ENCODE measurements at places on chromosomes 7 and 10.

DNA sequence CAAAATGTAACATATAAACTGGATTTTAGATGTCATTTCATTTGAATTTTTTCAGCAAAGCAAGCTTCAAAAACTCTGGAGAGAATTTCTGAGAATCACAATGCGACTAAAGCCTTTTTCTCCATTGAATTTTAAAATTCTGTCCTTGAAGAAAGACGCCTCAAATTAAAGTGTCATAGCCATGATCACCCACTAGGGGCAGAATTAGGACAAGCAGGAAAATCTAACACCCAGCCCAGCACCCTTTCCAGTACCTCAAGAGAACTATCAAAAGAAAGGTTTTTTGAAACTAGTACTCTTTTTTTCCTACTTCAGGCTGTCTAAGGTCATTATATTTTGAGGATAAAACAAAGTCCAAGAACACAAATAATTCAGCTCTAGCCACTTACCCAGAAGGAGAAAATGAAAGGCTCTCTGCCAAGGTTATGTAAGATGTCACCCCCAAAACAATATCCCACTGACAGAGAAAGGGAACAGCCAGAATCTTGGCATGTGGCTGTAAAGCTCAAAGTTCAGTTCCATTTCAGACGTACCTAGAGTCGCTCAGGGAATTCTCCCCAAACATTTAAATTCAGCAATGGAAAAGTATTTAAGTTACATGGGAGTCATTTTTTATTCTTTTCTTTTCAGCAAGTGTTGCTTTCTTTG is 299.4 kb downstream of the SNX13 start:
- peak; percentile 26 for DNase-seq

GRCh38 chr7:20607216-20607615 is 8.3 kb upstream of the ABCB5 start:
- DNase-seq: no peak

- DNase-seq: no peak
Measured at GRCh38 chr10:13056456-13057077, 43.4 kb upstream of the OPTN start.

DNA sequence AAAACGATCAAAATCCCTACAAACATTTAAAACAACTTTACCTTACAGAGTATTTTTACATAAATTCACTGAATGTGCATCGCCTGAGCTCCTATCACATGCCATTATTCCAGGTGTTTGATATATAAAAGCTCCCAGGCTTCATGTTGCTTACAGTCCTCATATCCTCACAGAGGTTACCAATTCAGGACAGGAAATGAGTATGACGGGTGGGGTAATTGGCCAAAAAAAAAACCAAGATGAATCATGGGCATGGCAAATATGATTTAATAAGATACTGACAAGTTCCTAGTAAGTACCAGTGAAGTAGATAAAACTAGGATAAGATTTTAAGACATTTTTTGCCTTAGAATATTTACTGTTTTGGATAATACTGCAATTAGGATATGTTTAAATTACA is 135.8 kb downstream of the KMT2E start:
- no peak for DNase-seq

GRCh38 chr7:3028758-3029093 is 14.9 kb downstream of the CARD11 start:
- no peak for DNase-seq

DNA sequence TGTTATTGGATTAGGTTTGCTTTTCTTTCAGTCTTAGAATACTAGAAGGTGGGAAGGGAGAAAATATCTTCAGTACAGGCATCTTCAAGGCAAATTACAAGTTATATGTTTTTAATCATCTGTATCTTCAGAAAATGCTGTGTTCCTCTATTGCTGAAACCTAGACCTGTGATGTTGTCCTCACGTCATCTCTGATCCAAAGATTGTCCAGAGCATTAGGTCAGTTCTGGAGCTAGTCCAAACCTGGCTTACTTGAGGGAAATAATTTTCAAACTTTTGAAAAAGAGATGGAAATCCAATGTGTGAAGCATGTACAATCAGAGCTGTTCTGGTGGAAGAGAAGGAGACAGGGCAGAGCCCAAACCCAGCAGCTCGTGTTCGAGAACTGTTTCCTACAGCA is 217.3 kb downstream of the ZEB1 start:
- no peak for DNase-seq

GRCh38 chr10:48288661-48289060 is 14.2 kb upstream of the FRMPD2 start:
- no peak for DNase-seq

GRCh38 chr10:106278383-106278782 is 886.1 kb downstream of the SORCS1 start:
- peak; percentile 4 for DNase-seq

DNA sequence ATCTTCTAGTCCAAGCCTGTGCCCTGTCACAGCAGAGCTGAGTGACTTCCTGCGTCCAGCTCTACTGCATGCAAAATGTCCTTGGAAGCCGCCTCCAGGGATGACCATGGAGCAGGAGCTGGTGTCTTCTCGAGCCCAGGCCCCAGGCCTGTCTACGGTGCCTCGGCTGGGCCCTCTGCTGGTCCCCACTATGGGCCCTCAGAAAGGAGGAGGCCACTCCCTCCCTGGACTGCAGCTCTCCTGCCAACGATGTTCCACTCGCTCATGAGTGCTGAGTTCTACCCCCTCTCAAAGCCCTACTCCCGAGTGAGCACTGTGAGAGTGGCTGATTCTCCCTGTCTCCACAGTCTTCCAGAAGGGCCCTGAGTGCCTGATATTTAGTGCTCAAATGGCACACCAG is 504.9 kb downstream of the PTPRN2 start:
- no peak for DNase-seq

DNA sequence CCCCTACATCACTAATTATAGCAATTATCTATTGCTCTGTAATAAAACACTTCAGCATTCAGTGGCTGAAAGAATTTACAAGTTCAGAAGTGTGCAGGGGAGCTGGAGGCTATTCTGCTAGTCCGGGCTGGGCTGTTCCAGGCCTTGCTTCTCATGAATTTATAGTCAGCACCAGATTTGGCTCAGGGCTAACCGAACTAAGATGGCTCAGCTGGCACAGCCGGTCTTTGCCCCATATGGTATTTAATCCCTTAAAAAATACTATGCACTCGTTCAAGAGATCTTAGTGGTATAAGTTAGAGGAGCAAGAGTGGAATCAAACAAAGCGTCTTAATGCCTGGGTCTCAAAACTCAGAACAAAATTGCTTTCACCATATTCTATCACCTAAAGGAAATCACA is 932.9 kb downstream of the XPNPEP1 start:
- DNase-seq: no peak

- no peak for DNase-seq
Measured at GRCh38 chr7:159207393-159207792, 62.7 kb upstream of the VIPR2 start.

DNA sequence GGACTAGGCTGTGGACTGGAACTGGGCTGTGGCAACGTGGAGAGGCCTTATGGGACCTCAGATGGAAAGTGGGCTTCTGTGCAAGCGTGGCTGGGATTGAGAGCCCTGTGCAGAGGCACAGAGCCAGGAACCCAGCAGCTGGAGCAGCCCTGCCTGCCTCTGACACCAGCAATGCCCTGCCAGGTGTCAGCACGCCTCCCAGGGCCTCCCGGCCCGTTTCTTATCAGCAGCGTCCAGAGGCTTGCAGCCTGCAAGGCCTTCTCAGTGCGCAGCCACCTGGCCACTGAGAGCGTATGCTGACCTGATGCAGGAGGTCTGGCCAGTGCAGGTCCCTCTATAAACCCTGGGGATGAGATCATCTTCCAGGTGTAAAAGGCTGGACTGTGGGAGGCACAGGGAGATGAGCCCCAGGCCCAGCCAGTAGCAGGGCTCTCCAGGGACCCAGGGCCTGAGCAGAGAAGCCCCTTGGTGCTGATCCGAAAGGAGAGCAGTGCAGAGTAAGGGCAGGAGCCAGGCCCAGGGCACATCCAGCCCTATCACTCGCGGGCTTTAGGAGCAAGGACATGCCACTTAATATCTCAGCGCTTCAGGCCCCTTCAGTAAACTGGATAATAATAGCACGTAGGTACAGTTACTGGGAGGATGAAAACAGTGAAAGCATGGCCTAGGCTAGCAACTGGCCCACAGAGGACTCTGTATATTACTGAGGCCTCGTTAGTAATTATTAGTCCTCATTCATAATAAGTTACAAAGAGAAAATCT is 38.8 kb upstream of the ANTXRL start:
- no peak for DNase-seq

- DNase-seq: no peak
Measured at GRCh38 chr10:98357194-98357822, 57.7 kb downstream of the PYROXD2 start.

DNA sequence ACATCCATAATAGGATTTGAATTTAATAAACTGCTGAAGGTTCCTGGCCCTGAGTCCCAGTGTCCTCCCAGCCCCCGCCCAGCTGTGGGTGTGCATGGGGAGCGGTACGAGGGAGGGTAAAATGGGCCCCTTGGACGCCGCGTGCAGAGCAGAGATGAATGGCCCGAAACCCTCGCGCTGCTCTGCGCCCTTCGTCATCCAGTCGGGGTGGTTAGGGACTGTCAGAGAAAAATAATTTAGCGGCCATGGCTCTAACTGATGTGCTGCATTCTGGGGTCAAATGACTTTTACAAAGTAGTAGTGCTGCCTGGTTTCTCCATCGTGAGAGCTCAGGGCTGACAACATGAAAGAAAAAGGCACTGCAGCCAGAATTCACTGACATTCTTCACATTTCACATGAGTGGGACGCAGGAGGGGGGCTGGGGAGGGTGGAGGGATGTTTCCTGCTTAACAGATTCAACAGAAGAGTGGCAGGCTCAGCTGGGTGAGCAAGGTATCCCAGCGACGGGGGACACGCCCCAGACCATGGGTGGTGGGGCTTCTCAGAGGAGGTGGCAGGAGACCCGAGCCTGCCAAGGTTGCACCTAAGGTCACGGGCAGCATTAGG is 304.5 kb downstream of the WDR37 start:
- no peak for DNase-seq

Measured in fibroblast of the conjunctiva (primary cell).